ENCODE measurements at places on chromosomes 11 and 22.

- no peak for DNase-seq
These were observed 16.8 kb downstream of the RAB30 start for GRCh38 chr11:83054904-83055380.

DNA sequence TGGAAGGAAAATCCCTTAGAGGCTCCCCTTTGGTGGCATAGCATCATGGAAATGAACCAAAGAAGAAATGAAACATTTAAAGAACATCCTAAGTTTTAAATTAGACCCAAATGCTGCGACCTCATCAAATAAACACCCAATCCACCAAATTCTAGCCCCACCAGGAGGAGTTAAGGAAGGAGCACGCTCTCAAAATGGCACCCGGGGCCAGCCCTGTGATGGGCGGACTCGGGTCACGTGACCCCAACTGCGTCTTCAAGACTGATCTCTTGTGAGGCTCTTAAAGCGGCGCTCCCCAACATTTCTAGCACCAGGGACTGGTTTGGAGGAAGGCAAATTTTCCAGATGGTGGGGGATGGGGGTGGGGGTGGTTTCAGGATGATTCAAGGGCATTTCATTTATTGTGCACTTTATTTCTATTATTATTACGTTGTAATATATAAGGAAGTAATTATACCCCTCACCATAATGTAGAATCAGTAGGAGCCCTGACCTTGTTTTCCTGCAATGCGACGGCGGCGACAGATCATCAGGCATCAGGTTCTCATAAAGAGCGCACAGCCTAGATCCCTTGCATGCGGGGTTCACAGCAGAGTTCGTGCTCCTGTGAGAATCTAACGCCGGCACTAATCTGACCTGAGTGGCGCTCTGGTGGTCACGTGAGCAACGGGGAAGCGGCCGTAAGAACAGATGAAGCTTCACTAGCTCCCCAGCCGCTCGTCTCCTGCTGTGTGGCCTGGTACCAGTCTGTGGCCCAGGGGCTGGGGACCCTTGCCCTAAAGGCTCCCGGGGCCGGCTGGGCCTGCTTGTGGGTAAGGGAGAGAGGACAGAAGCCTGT, 90.6 kb upstream of the SLC22A12 start:
- peak; percentile 76 for DNase-seq

DNA sequence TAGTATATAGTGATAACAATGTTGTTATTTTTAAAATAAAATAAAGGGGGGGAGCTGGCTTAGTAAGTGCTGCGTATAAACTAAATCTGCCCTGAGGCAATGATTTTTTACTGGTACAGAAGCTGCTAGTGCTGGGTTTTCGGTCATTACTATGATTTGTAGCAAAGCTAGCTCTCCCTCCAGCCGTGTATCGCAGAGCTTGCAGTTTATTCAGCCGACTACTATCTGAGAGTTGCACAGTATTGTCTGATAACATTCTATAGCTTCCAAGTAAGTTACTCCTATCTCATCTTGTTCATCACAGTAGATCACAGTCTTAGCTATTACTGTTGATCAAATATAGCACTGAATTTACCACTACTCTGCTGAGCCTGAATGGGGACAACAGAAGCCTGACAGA, 805.5 kb upstream of the ARHGAP42 start:
- no peak for DNase-seq

GRCh38 chr11:31601635-31602282, 92.2 kb downstream of the ELP4 start:
- no peak for DNase-seq

DNA sequence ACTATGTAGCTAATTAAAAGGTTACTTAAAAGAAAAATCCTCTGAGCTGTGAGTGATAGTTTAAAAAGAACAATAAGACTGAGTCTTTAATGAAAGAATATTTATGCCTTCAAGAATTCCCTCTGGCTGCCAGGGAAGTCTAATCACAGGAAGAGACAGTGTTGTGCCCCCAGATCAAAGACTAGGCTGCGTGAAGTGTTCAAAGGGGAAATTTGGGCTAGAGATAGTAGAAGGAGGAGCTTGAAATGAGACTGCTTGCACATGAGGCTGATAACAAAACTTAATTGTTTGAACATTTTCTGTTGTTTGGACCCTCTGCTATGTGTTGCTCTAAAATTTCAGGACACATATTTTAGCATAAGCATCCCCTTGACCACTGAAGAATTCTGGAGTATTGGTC, 99.7 kb upstream of the MTNR1B start:
- no peak for DNase-seq

DNA sequence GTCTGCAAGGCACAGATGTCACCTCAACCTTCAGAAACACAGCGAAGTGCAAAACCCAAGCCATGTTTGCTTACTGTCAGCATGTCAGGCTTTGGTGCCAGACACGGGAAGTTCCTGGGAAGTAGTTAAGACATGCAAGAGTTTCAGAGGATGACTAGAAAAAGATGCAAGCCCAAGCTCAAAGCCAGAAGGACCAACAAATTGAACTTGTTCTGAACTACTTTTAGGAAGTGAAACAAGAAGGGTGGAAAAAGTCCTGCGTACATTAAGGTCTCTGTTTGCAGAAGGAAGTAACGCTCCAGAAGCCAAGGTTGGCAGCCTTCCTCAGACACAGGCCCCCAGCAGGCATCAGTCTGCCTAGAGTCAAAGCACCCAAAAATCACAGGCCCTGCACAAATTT, 2.6 kb downstream of the AP1B1 start:
- no peak for DNase-seq

GRCh38 chr22:41816241-41816640, 15.8 kb downstream of the CCDC134 start:
- DNase-seq = no peak

GRCh38 chr11:58805065-58805464, 39.4 kb downstream of the GLYATL2 start:
- no peak for DNase-seq

DNA sequence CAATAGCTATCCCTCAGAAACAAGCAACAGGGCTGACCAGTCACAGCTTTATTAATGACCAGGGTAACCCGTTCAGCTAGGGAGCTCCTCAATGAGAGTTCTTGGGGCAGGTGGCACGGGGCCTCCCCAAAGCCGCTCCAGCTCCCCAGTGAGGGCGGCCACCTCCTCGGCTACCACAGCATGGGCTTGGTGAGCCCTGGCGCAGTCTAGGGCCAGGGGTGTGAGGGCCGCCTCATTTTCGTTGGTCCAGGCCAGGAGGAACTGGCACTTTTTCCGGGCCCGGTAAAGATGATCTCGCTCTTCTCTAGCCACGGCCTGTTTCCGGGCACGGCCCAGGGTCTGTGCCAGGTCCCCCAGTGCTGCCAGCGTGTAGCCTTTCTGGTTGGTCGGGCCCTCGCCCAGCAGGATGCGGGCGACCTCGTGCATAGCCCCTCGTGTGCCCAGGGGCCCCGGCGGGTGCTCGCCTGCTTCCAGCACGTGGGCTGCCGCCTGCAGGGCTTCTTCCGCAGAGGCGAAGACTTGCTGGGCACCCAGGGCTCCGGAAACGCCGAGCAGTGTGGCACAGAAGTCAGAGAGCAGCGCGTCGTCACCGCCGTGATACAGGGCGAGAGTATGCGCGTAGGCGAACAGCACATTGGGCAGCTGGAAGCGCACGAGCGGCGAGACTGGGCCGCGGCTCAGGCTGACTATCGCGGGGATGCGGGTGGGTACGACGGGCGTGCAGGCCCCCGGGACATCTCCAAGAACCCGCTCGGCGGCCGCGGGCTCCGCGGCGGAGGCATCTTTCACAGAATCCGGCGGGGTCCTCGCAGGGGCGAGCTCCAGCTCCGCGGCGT, 913 bp downstream of the ZNHIT2 start:
- DNase-seq = peak; percentile 57

Measured in hematopoietic multipotent progenitor cell treated with erythropoietin and hydrocortisone succinate and interleukin-3 and kit ligand, for 8 days (in vitro differentiated cells).